ENCODE measurements at places on chromosomes 12 and 14. TPM values are rescaled to one million over a fixed set of nuclear protein-coding genes. Genes with fewer than 3 reads are reported as not detected.

Gene TCL1B
- total RNA-seq, result not detected

Gene VWF
- not detected for total RNA-seq

Gene MFAP5
- not detected for total RNA-seq

Gene TRPV4
- total RNA-seq, result not detected

Gene ACVRL1
- total RNA-seq, result not detected

Gene KCNMB4
- 0.37 TPM for total RNA-seq

Gene CRACR2A
- total RNA-seq, result 24.6 TPM

Gene NPFF
- total RNA-seq, result not detected

Gene STYK1
- total RNA-seq, result not detected

Gene TBX3
- total RNA-seq, result not detected

Gene RITA1
- total RNA-seq, result 27.2 TPM
